ENCODE measurements at places on chromosomes 2 and 18.
A peak's percentile ranks its signal among the peaks of the same experiment; 100 is the strongest.

DNA sequence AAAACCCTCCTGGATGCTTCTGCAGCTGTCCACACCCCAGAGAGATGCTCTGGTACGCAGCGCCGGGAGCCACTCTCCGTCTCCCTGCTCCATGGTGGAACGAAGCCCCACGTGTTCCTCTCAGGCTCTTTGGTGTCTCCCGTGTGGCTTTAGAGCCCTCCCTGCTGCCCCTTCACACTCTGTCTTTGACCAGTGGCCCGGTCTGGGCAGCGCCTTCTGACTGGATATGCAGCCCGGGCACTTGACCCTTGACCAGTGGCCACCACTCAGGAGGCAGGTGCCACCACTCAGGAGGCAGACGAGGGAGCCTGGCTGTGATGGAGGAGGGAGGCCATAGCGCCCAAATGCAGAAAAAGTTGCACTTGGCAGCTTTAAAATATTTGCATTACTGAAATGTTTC lies 214.5 kb upstream of the SALL3 start:
- no peak for DNase-seq

- DNase-seq = no peak
Observed at GRCh38 chr2:80469428-80469827, 164.9 kb upstream of the LRRTM1 start.

DNA sequence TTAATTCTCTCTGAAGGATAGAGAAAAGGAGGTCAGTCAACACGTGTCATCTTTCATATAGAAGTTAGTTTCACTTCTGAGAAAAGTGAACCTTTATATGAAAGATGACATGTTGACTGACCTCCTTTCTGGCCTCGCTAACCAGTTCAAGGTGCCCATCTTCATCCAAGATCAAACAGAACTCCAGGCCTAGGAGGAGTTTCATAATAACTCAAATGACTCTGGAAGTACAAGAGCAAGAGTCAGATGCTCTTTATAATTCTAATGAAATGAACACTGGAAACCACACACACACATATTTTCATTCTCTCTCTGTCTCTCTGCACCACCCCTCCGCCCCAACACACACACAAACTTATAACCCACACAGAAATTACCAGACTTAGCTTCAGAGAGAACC lies 16.3 kb downstream of the ANKRD44 start:
- DNase-seq = no peak

DNA sequence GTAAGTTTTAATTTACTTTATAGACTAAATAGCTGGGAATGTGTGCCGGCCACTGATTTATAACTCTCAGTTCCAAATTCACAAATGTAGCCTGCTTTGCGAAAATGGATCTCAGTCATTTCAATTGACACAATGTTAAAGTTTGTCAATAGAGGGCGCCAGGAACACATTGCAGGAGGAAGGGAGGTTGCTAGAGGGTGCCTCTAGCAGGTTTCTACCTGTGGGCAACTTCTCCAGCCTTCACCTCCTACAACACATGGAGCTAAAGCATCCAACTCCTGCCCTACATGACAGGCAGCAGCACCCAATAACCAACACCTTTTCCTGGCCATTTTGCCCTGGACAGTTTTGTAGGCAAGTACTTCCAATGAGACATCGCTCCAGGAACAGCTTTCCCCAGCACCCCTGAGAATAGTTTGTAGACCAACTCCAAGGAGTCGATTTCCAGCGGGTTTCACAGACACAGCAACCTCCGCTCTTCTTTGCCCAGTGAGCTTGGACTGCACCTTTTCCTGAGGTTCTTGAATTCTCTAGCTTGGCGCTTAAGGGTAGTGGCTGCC lies 784.8 kb upstream of the CDH2 start:
- DNase-seq = peak; percentile 13

GRCh38 chr2:9018109-9018508 lies 14.6 kb upstream of the MBOAT2 start:
- DNase-seq = no peak

GRCh38 chr2:37906131-37906530 lies 19.0 kb upstream of the RMDN2 start:
- no peak for DNase-seq

GRCh38 chr2:20438334-20439192 lies 8.3 kb upstream of the RHOB start:
- no peak for DNase-seq
